ENCODE measurements at places on chromosomes 11 and 22.

- no peak for DNase-seq
Measured at GRCh38 chr11:62806611-62807121, 1.4 kb upstream of the NXF1 start.

- no peak for DNase-seq
Measured at GRCh38 chr11:83845797-83846196, 559.6 kb upstream of the CCDC90B start.

GRCh38 chr11:92455210-92455790 lies 230.7 kb downstream of the FAT3 start:
- no peak for DNase-seq

- DNase-seq: peak; percentile 19
Measured at GRCh38 chr11:10930224-10930971, 72.5 kb upstream of the ZBED5 start.

- no peak for DNase-seq
Measured at GRCh38 chr11:45737056-45737455, 67.9 kb upstream of the SLC35C1 start.

DNA sequence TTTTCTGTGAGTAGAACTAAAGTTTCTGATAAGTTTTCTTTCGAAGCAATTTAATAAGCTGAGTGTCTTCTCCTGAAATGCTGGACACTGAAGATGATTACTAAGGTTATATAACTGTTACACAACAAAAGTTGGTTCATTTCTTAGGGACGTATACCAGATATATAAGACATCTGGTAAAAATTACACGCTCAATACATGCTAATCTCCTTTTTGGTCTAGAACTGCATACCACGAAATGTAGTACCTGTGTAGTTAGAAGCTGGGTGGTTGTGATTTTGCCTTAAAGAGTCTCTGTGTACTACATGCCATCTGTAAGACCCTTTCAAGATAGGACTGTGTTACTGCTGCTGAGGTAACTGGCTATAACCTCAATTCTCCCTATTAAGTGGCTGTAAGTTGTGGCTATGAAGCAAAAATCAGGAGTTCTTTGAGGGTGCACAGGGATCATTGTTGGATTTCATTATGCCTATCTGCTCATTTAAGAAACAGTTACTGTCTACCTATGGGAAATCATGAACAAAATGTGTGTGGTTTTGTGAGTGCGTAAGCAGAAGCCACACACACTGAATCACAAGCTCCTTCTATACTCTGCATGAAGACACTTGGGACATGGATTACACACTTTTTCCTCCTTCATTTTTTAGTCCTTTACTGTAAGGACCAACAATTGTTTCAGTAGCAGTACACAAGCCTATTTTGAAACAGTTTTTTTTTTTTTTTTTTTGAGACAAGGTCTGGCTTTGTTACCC lies 195.9 kb downstream of the SWAP70 start:
- DNase-seq: no peak

GRCh38 chr11:24344222-24344621 lies 152.6 kb upstream of the LUZP2 start:
- DNase-seq: no peak

DNA sequence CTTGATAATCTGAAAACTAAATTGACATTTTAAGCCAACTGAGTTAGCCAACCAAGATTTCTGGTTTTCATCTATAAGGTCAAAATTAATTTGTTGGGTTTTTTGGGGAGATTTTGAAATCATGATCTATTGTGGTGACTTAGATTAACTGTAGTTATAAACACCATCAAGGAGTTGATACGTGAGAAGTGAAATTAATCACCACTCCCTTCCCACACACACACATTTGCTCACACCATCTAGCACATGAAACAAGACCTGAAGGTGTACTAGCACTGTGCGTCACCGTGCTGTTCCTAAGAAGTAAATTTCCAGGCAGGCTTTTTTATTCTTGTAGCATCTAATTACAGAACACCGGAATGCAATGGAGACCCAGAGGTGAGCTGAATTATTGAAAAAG lies 2.1 kb downstream of the OR5B21 start:
- DNase-seq: no peak

DNA sequence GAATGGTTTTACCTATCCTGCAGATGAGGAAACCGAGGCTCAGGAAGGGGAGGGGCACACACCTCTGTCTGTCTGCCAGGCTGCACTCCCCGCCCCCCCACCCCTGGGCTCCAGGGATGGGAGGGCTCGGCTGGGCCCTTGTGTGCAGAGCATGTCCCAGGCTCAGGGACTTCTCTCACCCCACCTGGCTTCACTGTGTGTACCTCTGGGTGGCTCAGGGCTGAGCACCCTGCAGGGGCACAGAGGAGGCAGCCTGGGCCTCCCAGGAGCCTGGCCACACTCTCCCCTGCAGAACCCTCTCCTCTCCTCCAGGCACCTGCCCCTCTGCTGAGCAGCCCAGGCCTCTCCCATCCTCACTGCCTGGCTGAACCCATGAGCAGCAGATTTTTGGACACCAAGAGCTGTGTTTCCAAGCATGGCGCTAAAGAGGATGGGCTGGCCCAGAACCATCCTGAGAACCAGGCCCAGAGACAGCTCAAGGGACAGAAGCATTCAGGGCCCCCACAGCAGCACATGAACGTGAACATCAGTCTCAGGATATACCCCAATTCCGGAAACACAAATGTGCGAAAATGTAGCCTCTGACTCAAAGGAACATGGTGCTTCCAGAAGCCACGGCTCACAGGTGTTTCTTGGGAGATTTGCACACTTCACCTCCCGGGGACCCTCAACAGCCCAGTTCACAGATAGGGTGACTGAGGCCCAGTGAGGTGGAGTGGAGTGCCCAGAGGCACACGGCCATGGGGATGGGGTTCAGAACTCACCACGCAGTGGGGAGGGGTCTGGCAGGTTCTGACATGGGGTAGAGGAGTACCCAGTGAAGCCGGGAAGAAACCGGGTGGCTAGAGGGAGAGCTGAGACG lies 10.5 kb downstream of the EMID1 start:
- no peak for DNase-seq

- no peak for DNase-seq
Measured at GRCh38 chr11:112858289-112859023, 102.8 kb upstream of the NCAM1 start.

DNA sequence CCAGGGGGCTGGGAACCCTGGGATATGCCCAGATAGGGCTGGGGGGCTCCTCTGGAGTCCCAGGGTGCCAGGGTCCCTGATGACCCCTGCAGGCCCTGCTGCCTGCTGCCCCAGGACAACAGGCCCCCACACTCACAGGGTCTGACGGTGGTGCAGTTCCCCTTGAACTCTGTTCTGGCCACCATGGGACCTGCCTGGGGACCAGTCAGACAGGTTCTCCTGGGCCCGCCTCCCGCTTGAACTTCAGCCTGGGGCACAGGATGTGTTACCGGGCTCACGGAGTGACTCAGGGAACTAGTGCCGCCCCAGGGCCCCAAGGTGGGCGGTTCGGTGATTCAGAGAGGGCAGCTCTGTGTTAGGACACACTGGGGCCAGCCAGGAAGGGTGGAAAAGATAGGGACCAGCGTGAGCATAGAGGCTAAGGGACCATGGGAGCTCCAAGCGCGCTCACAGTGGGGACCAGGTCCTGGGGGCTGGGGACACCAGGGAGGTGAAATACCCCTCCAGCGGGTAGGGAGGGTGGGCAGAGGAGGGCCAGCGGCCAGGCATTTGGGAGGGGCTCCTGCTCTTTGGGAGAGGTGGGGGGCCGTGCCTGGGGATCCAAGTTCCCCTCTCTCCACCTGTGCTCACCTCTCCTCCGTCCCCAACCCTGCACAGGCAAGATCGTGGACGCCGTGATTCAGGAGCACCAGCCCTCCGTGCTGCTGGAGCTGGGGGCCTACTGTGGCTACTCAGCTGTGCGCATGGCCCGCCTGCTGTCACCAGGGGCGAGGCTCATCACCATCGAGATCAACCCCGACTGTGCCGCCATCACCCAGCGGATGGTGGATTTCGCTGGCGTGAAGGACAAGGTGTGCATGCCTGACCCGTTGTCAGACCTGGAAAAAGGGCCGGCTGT lies 21.5 kb upstream of the TXNRD2 start:
- DNase-seq: no peak

- no peak for DNase-seq
Measured at GRCh38 chr22:45938913-45939312, 38.0 kb downstream of the WNT7B start.

GRCh38 chr11:75431533-75432525 lies 1.2 kb downstream of the KLHL35 start:
- no peak for DNase-seq

DNA sequence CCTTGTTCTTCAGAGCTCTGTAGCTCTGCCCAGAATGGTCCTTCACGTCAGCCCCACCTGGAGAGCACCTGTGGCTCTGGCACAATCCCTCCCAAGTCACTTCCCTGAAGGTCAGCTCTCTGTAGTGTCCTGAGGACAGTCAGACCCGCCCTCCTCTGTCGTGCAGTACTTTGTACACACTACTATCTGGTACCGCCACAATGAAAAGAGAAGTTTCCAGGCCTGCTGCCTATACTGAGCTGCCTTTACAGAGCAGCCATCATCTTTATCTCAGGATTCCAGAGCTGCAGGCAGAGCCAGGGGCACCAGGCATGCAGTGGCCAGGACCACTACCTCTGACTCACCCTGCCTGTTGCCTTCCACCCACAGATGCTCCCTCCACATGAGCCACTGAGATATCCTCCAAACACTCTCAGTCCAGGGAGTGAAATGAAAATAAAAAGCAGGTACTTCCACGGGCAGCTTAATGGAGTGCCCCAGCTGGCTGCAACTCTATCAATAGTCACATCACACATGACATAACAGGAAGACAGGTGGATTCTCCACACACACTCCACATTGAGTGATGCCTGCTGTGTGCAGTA lies 7.3 kb downstream of the PACSIN2 start:
- no peak for DNase-seq

GRCh38 chr11:3375552-3375951 lies 3.4 kb downstream of the ZNF195 start:
- DNase-seq: no peak

DNA sequence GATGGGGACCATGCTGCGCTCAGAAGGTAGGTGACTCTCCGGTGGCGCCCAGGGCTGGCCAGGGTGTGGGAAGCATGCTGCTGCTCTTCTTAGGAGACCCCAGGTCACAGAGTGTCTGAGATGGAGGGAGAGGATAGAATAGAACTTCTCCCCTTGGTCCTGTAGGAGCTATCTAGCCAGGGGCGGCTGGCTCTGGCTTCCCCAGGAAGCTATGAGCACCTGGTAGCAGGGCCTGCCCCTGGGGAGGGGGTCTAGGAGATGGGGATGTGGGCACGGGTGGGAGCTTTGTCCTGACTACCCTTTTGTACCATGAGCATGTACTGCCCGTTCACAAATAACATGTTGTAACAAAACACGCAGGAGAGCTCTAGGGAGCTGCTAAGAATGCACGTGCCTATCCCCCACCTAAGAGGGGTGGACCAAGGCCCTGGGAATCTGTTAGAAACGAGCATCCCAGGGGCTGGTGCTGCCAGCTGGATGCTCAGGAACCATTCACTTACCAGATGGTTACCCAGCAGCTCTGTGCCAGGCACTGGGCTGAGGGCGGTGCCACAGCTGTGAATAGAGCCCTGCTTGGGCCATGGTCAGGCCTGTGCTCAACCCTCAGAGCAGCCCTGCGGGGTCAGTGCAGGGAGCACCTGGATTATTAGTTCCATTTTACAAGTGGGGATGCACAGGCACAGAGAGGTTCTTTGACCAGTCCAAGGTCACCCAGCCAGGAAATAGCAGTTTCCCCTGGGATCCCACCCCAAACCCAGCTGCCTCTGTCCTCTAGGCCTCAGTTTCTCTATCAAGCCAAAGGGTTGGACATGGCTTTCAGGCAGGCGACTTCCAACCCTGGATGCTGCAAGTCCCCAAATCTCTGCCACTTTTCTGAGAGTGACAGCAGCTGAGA lies 2.2 kb downstream of the SLC39A13 start:
- DNase-seq: no peak

DNA sequence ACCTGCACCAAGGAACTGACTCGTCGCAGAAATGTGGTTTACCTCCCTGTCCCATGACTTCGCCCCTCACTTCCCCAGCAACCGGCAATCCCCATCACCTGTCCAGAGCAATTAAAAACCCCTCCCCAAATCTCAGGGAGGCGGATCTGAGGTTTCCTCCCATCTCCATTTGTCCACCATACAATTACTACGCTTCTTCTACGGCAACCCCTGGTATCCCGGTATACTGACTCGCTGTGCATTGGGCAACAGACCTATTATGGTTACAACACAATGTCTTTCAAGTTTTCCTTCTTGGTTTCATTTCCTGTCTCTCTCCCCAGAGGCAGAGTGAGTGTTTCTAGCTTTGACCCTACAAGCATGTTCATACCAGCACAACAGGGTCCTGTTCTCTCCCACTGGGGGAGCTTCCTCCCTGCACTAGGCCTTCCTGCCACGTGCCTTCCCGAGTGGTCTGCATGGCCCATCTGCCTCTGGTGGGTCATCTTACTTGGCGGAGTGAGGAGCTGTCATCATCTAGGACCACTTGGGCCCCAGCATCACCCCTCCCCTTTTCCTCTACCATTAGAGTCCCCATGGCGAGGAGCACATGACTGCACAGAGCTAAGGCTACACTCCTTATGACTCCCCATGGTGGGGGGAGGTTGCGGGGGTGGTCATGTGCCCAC lies 30.3 kb upstream of the NAP1L4 start:
- no peak for DNase-seq

- DNase-seq: no peak
Measured at GRCh38 chr22:38081941-38082828, 1.8 kb downstream of the SLC16A8 start.

Measured in CD8-positive, alpha-beta T cell (primary cell).